ENCODE measurements at places on chromosomes 11 and 22. TPM values are rescaled to one million over a fixed set of nuclear protein-coding genes. Genes with fewer than 3 reads are reported as not detected.

Gene MCHR1
- 1.7 TPM for total RNA-seq

Gene SCGB1C1
- not detected for total RNA-seq

Gene MMP7
- not detected for total RNA-seq

Gene NECTIN1
- 1.7 TPM for total RNA-seq

Gene SAC3D1
- 2.9 TPM for total RNA-seq

GRCh38 chr22:49011769-49012648 lies 815.7 kb downstream of the BRD1 start:
- DNase-seq = no peak

DNA sequence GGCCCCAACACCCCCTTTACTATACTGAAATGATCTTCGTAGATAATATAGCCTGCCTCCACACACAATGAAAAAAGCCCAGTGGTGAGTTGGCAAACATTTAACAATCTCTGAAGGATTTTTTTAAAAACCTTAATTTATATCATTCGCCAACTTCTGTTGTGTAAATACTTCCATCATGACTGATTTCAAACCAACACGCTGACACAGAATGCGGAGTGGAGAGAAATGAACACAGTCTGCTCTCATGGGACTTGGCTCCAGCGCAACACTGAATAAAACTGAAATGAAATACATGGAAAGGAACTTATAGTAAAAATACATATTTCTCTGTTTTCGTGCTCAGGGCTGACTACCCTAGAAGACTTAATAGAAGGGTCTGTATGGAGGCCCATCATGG lies 61.3 kb upstream of the WNT11 start:
- DNase-seq = peak; percentile 11

DNA sequence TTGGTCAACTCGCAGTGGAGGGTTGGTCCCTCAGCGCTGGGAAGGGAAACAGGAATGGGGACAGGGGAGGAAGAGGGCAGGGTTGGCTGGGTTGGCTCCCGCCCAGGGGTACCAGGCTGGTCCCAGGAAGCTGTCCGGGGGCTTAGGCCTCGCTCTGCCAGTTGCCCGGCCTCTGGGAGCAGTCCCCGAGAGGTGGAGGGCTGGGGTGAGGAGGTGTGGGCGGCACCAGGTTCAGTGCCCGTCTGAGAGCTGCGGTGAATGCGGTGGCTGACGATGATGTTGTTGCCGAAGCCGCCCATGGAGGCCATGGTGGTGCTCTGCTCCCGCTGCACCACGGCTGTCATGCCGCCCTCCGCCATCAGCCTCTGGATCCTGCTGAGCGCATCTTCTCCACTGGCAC lies 6.0 kb upstream of the CHRM4 start:
- no peak for DNase-seq

DNA sequence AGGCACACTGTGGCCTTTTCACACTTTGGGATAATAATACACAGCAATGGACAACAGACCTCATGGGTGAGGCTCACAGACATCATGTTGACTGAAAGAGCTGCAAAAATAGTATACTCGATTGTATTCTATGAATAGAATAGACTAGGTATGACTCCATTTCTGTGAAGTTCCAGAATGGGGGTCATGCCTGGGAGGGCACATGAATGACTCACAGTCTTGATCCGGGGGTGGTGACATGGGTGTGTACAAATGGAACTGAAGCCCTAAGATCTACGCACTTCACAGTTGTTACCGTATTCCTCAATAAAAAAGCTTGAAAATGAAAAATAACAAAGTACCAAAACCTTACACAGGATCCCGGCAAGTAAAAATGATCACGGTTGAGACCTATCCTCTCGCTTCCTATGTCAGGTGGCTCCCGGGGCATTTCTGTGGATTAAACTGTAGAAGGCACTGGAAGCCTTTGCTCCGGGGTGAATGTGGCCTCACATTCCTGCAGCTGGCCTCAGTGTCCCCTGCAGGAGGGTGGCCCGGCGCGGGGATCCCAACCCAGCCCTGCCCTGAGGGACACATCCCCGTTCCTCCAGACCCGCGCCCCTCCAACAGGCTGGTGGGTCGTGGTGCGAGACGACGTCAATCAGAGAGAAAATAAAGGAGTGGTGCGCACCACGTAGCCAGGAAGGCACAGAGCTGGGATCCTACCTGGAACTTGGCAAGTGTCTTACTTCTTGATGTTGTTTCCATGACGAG lies 75.9 kb downstream of the NECTIN1 start:
- no peak for DNase-seq

DNA sequence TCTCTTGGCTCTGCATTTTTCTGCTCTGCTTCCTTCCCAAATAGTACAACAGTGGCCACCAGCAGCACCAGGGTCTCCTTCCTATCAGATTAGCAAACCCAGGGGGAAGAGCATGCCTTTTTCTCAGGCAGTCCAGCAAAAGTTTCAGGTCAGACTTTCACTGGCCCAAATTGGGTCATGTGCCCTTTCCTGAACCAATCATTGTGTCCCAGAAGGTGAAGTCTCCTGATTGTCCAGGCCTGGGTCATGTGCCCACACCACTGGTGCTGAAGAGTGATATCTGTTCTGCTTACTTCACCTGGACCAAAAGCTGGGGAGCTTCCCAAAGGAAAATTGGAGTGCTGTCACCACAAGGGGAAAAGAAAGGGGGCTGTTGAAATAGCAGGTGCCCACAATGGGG lies 64.1 kb upstream of the ALX4 start:
- no peak for DNase-seq

DNA sequence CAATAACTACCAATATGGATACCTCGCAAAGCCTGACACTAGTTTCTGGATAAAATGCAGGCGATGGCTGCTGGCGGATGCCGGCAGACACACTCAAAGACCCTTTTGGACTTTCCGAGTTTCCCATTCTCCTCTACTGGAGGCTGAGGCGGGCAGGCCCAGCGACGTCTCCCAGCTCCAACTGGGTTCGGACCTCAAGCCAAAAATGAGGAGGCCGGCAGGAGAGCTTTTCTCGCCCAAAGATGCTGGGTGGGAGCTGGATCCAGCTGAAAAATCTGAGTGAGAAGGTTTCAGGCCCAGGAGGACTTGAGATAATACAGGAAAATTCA lies 428 bp upstream of the FEZ1 start:
- no peak for DNase-seq

GRCh38 chr11:11916981-11917399 lies 75.2 kb downstream of the USP47 start:
- DNase-seq = peak; percentile 81

DNA sequence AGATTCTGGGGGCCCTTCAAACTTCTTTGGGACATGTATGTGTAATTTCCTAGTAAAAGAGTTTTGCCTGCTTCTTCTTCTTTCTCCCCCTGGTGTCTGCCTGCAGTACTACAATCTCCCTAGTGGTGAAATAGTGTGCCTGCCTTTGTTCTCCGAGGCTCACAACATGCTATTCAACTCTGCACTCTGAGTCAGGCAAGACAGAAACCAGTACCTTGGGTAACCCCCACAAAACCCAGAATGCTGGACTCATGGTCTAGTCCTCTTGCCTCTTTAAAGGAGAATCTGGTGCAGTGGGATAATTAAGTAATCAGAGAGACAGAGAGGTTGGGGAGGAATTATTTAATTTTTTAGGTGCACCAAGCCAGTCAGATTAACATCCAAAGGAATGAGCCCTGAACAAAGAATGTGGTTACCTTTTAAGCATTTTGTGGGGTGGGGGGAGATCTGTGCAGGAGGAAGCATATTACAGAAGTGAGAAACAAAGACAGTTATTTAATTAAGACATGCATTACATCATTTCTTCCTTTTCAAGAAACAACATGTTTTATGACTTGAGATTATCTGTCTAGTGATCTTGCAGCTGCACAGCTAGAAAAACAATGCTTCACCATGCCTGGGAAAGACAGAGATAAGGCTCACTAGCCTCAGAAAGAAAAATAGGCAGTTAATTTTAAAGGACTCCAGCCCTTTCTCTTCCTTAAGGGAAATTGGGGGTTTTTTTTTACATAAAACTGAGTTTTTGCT lies 11.0 kb upstream of the MS4A6A start:
- DNase-seq = peak; percentile 11

- no peak for DNase-seq
These were observed 74.5 kb upstream of the NCAM1 start for GRCh38 chr11:112886434-112887370.

DNA sequence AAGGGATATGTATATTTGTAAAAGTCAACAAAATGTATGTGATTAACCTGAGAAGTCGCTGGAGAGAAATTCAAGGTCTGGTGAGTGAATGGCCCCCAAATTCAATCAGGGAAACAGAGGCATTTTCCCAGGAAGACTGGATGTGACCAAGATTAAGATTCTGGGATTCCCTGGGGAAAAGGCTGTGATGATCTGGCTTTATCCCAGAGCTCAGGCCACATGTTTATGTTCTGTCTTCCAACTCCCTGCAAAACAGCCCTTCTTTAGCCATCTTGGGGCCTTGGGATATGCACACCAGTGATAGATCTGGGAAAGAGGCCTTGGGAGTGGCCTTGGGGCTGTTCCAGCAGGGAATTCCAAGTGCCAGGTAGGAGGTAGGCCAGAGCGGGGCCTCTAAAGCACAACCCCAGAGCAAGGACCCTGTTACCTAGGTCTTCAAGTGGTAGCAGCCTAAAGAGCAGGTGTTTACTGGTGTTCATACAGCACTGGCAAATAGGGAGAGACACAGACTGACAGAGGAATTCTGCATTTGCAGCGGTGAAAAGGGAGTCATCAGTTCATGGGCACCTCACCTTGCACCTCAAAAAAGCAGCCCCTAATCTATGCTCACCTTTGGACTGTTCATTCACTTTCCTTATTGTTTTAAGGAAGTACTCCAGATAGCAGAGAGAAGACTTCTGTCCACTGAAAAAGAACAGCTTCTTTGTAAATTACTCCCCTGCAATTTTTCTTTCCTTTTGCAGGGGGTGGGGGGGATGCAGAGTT lies 312.4 kb downstream of the BUD13 start:
- no peak for DNase-seq

- no peak for DNase-seq
These were observed 119.3 kb downstream of the METTL15 start for GRCh38 chr11:28227460-28227859.

- DNase-seq = no peak
These were observed 24.8 kb upstream of the RCN1 start for GRCh38 chr11:32065865-32066629.

DNA sequence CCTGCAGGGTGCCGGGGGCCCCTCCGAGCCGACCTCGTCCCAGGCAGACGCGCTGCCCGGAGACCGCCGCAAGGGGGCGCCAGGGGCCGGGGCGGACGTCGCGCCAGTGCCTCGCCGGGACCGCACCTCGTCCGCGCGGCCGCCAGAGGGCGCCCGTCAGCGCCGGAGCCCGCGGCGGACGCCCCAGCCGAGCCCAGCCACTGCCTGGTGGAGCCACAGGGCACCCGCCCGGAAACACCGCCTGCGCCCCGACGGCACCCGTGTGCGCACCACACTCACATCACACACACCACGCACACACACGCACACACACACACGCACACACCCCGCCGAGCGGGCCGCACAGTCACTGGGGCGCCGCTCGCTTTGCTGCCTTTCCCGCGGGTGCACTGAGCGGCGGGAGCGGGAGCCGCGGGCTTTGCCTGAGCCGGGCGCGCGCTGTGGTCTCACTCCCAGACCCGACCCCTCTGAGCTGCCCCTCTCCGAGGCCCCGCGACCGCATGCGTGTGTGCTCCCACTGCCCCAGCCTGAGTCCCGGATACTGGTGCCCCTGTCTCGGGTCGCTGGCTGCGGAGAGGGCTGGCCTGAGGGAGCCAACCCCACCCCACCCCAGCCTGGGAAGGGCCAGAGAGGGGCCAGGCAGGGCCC lies 449.3 kb downstream of the OPCML start:
- DNase-seq = peak; percentile 17

- peak; percentile 25 for DNase-seq
These were observed 174.5 kb upstream of the NTM start for GRCh38 chr11:131195661-131196517.
